ENCODE measurements at places on chromosomes 5 and 9. TPM values are rescaled to one million over a fixed set of nuclear protein-coding genes. Genes with fewer than 3 reads are reported as not detected.

- H3K36me3 ChIP-seq, result no peaks in the 10 kb centered on the region
- no peak overlapping the region for H3K27ac ChIP-seq
- H3K27me3 ChIP-seq, result peaks cover 80% of the 10 kb centered on the region
- no peak overlapping the region for H3K4me3 ChIP-seq
- peaks cover 18% of the 10 kb centered on the region for H3K4me1 ChIP-seq
- no peak for DNase-seq
These were observed 13.2 kb upstream of the LHX2 start for GRCh38 chr9:123998278-123998925.

GRCh38 chr9:135886147-135886981 lies 21.0 kb downstream of the CAMSAP1 start:
- peaks cover 50% of the 10 kb centered on the region for H3K4me1 ChIP-seq
- H3K27ac ChIP-seq, result no peak overlapping the region
- no peak overlapping the region for H3K4me3 ChIP-seq
- no peaks in the 10 kb centered on the region for H3K27me3 ChIP-seq

- no peaks in the 10 kb centered on the region for H3K4me1 ChIP-seq
- no peak overlapping the region for H3K27ac ChIP-seq
- H3K4me3 ChIP-seq, result no peak overlapping the region
- H3K36me3 ChIP-seq, result no peaks in the 10 kb centered on the region
- H3K27me3 ChIP-seq, result peaks cover 4% of the 10 kb centered on the region
- DNase-seq, result no peak
These were observed 11.8 kb upstream of the IFNW1 start for GRCh38 chr9:21153336-21154017.

GRCh38 chr5:78511121-78511906 lies 137.3 kb downstream of the LHFPL2 start:
- H3K27ac ChIP-seq, result no peak overlapping the region
- H3K36me3 ChIP-seq, result no peaks in the 10 kb centered on the region
- no peaks in the 10 kb centered on the region for H3K27me3 ChIP-seq
- no peak overlapping the region for H3K4me3 ChIP-seq
- H3K4me1 ChIP-seq, result peaks cover 3% of the 10 kb centered on the region

DNA sequence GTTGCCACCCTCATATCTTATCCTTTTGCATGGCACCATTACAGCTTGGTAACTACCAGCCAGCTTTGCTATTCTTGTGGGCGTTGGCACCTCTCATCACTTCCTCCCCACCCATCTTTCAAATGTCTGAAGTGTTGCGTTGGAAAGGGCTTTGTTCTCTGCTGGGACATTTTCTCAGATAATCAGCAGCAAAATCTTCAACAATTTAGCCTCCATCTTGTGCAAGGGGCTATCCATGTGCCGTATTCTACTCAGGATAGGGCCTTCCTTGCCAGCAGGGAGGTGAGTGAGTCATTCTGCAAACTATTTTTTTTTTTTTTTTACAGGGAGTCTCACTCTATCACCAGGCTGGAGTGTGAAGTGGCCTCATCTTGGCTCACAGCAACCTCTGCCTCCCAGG lies 62.1 kb upstream of the NUDT12 start:
- H3K27me3 ChIP-seq, result no peaks in the 10 kb centered on the region
- H3K4me1 ChIP-seq, result peaks cover 19% of the 10 kb centered on the region
- H3K27ac ChIP-seq, result no peak overlapping the region
- DNase-seq, result no peak
- H3K36me3 ChIP-seq, result no peaks in the 10 kb centered on the region

GRCh38 chr5:129541648-129542251 lies 81.7 kb downstream of the ADAMTS19 start:
- H3K4me3 ChIP-seq, result no peak overlapping the region
- H3K4me1 ChIP-seq, result no peaks in the 10 kb centered on the region
- DNase-seq, result no peak
- H3K27me3 ChIP-seq, result no peaks in the 10 kb centered on the region
- no peak overlapping the region for H3K27ac ChIP-seq
- no peaks in the 10 kb centered on the region for H3K36me3 ChIP-seq

- H3K27me3 ChIP-seq, result no peaks in the 10 kb centered on the region
- no peak for DNase-seq
- peaks cover 23% of the 10 kb centered on the region for H3K4me1 ChIP-seq
- H3K36me3 ChIP-seq, result no peaks in the 10 kb centered on the region
These were observed 493.5 kb upstream of the WWC1 start for GRCh38 chr5:167797933-167798332.

- H3K4me1 ChIP-seq, result no peaks in the 10 kb centered on the region
- DNase-seq, result no peak
- no peak overlapping the region for H3K27ac ChIP-seq
- H3K4me3 ChIP-seq, result no peak overlapping the region
These were observed 64.1 kb downstream of the IQGAP2 start for GRCh38 chr5:76467216-76467615.

GRCh38 chr5:30928956-30929355 lies 264.5 kb upstream of the CDH6 start:
- no peaks in the 10 kb centered on the region for H3K36me3 ChIP-seq
- no peak overlapping the region for H3K27ac ChIP-seq
- H3K27me3 ChIP-seq, result no peaks in the 10 kb centered on the region
- DNase-seq, result no peak
- H3K4me3 ChIP-seq, result no peak overlapping the region

- H3K27ac ChIP-seq, result no peak overlapping the region
- DNase-seq, result no peak
- no peaks in the 10 kb centered on the region for H3K27me3 ChIP-seq
- peaks cover 2% of the 10 kb centered on the region for H3K4me1 ChIP-seq
- H3K36me3 ChIP-seq, result no peaks in the 10 kb centered on the region
These were observed 180.0 kb upstream of the IL12B start for GRCh38 chr5:159510282-159510681.

DNA sequence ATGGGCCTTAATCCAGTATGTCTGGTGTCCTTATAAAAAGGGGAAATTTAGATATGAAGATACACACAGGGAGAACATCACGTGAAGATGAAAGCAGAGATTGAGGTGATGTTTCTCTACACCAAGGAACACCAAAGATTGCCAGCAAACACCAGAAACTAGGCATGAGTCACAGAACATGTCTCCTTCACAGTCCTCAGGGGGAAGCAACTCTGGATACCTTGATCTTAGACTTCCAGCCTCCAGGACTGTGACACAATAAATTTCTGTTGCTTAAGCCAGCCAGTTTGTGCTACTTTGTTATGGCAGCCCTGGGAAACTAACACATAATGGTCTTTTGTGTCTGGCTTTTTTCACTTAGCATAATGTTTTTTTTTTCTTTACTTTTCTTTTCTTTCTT lies 41.2 kb upstream of the STRBP start:
- H3K27me3 ChIP-seq, result no peaks in the 10 kb centered on the region
- no peak overlapping the region for H3K4me3 ChIP-seq
- DNase-seq, result no peak
- no peak overlapping the region for H3K27ac ChIP-seq

DNA sequence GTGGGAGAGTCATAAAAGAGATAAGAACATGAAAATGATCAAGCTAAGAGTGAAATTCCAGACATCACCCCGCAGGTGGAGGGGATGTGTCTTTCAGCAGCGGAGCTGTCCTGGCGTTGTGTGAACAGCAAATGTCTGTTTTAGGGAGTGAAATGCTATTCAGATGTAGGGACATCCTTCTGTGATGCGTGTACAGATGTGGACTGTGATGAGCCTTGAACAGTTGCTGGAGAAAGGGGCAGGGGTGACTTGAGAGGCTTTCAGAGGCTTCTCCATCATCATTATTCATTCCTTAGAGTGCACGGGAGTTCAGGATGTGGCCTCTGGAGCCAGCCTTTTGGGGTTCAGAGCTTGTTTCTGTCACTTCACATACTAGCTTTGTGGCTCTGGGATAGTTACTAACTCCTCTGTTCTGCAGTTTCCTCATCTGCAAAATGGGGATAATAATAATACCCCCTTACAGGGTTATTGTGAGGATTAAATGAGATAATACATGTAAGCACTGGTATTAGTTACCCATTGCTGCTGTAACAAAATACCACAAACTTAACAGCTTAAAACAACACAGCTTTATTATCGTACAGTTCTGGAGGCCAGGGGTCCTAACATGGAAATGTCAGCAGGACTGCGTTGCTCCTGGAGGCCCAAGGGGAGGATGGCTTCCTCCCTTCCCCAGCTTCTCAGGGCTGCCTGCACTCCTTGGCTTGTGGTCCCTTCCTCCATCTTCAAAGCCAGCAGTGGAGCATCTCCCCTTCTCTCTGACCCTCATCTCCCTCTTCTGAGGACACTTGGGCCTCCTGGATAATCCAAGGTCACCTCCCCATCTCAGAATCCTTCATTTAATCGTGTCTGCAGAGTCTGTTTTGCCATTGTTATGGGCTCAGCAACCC lies 9.4 kb downstream of the TRAF1 start:
- no peak overlapping the region for H3K27ac ChIP-seq

DNA sequence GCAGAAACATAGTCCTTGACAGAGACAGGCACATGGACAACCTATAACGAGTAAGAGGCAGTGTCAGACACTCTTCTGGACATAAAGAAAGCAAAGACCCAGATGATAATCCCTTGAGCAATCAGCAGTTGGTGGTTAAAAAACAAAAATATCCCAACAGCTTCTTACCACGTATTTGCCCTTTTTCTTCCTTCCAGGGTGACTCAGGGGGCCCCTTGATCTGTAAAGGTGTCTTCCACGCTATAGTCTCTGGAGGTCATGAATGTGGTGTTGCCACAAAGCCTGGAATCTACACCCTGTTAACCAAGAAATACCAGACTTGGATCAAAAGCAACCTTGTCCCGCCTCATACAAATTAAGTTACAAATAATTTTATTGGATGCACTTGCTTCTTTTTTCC lies 9.5 kb downstream of the GZMK start:
- DNase-seq, result no peak
- H3K27me3 ChIP-seq, result no peaks in the 10 kb centered on the region
- H3K4me3 ChIP-seq, result no peak overlapping the region
- H3K4me1 ChIP-seq, result no peaks in the 10 kb centered on the region

DNA sequence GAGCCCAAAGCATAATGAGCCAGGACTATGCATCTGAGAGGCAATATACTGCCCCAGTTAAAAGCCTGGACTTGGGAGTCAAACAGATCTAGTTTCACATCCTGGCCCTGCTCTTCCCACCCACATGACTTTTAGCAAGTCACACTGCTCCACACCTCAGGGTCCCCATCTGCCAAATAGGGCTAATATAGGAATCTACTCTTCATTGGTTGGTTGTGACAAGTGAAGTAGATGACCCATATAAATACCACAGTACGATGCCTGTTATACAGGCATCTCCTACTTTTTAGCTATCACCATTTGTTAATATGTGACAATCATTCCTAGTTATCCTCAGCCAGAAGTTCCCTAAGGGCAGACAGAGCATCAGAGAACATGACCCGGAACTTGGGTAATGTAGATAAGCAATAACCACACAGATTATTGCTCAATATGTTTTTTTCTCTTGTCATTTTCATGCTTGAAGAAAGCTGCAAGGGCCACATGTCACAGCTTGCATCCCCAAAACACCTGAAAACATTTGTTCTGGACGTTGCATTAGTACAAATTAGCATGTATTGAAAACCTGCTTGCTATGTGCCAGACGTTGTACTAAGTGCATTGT lies 20.4 kb downstream of the ADAM19 start:
- no peak for DNase-seq
- H3K4me3 ChIP-seq, result no peak overlapping the region
- no peaks in the 10 kb centered on the region for H3K27me3 ChIP-seq
- H3K27ac ChIP-seq, result no peak overlapping the region
- H3K36me3 ChIP-seq, result no peaks in the 10 kb centered on the region

GRCh38 chr5:143454936-143455516 lies 51.5 kb upstream of the NR3C1 start:
- no peaks in the 10 kb centered on the region for H3K36me3 ChIP-seq
- H3K4me3 ChIP-seq, result no peak overlapping the region
- no peaks in the 10 kb centered on the region for H3K27me3 ChIP-seq
- DNase-seq, result no peak
- peaks cover 8% of the 10 kb centered on the region for H3K4me1 ChIP-seq

- no peak overlapping the region for H3K4me3 ChIP-seq
- DNase-seq, result no peak
- H3K27ac ChIP-seq, result no peak overlapping the region
- no peaks in the 10 kb centered on the region for H3K36me3 ChIP-seq
- peaks cover 13% of the 10 kb centered on the region for H3K27me3 ChIP-seq
These were observed 45.3 kb upstream of the NKD2 start for GRCh38 chr5:963310-963672.

DNA sequence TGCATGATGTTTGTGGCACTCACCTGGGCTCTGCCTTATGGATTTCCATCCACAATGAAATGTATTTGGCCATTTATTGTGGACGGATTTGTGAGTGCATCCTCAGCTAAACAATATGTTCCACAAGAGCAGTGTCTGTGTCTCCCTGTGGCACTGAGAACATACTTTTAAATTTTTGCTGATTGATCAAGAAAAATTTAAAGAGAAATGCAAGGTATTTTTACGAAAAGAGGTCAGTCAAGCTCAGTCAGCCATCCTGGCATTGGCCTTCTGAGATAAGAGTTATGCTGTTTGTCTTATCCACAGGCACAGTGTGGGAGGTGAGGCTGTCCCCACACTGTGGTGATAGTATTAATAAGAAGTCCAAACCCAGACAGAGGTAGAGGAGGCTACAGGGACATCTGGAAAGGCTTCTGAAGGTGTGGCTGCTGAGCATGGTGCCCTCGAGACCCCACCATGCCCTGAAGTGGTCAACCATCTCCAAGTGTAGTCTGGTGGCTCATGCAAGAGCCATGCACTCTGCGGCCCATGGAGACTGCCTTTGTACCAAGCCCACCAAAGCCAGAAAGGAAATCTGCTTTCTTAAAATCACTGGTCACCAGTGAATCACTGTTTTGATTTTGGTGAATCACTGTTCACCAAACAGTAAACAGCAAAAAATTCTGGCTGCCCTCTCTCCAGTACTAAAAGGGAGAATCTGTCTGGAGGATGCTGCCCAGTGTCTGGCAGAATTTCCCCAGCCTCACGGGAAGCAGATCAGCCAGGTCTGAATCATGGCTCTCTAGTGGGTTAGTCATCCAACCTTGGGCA lies 28.8 kb downstream of the SPOCK1 start:
- peaks cover 3% of the 10 kb centered on the region for H3K4me1 ChIP-seq
- no peak for DNase-seq
- no peaks in the 10 kb centered on the region for H3K36me3 ChIP-seq
- H3K4me3 ChIP-seq, result no peak overlapping the region

DNA sequence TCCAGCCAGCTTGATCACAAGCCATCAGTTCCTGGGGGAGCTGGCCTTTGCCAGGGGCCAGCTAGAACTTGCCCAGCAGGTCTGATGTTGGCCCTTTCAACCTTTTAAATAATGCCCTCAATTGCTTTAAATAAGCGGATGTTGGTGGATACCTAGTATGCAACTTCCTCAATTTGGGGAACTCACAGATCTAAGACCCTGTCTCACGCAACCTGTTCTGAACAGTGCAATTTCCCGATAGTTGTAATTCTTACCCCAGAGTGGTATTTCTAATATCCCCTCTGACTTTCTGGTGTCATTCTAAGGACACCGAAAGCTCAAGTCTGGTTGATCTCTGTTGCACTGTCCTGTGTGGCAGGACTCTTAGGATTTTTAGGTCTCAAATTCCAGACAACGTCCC lies 23.1 kb downstream of the GALNT12 start:
- DNase-seq, result no peak
- no peaks in the 10 kb centered on the region for H3K36me3 ChIP-seq
- no peak overlapping the region for H3K4me3 ChIP-seq
- no peaks in the 10 kb centered on the region for H3K27me3 ChIP-seq
- no peaks in the 10 kb centered on the region for H3K4me1 ChIP-seq
- no peak overlapping the region for H3K27ac ChIP-seq

Gene PCA3
- polyA plus RNA-seq, result not detected

Gene FABP6
- 1.7 TPM for polyA plus RNA-seq

Gene TXNDC8
- not detected for polyA plus RNA-seq

Gene PPP2R2B
- polyA plus RNA-seq, result 0.42 TPM
